ENCODE measurements at places on chromosomes 5 and 9.

DNA sequence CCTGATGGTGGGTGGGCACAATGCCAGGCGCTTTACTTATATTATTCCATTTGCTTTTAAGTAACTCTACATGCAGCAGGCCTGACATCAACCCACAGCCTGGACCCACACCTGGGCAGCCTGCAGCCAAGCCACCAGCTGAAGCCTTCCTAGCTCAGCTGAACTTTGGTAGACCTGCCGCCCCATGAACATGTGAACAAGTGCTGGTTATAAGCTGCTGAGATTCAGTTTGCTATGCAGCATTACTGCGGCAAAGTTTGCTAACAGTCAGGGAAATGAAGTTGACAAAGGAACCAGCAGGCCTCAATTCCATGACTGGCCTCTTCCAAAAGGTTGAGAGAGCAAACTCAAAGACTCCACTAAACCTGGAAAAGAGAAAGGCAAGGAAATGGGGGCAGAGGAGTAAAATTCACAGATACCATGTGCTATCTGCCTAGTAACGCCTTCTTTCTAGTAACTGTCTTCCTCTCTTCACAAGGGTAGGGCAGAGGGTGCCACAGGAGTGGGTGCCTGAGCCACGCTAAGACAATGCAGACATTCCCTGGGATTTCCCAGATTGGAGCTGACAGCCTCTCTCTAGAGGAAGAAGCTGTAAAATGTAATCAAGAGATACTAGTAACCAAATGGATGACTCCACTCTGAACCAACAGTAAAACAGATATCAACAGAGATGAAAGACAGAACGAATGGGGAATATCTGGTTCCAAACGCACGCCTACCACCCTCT lies 2.9 kb downstream of the BOD1 start:
- no peak for DNase-seq

GRCh38 chr9:4117835-4118610 lies 181.8 kb downstream of the GLIS3 start:
- no peak for DNase-seq

GRCh38 chr5:161301586-161301985 lies 244.9 kb downstream of the GABRB2 start:
- DNase-seq, result no peak

DNA sequence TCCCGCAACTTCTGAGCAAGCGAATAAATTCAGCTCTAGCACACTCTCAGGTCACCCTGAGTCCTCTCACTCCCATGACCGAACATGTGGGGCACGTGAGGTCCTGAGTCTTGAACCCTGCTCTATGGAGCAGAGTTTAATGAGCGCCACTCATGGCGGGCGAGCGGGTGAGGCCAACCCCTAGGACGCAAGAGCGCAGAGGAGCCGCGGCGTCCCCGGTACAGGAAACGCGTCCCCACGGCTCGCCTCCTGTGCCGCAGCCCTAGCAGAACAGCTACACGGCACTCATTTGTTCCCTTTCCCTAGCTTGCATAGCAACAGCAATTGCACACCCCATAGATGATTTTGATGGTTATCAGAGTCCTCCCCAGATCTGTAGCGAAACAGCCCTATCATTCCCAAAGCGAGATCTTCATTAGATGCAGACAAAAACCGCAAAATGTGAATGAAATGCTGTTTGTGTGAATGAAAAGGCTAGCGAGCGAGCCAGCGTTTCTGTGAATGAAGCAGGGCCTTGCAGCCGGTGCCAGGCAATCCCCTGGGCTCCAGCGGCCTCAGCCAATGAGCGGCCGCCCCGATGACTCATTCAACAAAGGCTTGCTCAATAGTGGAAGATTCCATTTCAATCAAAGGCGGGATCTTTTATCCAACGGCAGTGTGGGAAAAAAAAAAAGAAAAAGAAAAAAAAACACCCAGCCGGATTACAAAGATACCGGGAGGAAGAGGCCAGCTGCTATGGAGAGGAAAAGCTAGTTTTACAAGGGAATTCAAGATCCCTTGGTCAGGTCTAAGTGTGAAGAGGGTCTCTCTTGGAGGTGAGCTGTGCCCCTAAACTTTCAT lies 1.5 kb upstream of the SHC3 start:
- DNase-seq, result peak; percentile 96

- peak; percentile 89 for DNase-seq
Observed at GRCh38 chr9:35905912-35906679, at the start of gene HRCT1. Gene HRCT1 (plus strand): TSS chr9:35906202. CDS start chr9:35906288, 86 bp downstream.

DNA sequence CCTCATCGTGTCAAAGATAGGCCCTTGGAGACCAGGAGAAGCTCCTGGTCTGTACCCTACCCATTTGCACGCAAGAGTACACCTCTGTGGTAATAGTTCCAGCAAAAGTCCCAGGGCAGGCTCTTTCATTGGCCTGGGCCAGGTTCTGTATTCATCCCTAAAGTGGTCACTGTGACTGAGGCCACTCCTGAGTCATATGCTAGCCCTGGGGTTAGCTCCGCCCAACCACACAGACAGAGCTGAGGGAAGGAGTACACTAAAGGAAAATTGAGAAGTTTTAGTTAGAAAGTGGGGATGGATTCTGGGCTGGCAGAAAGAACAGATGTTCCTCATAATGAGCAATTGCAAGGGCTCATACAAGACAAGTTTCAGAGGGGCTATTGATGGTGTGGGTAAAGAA lies 206.7 kb downstream of the ARHGAP26 start:
- peak; percentile 75 for DNase-seq

- no peak for DNase-seq
Observed at GRCh38 chr9:120668399-120668798, 45.9 kb downstream of the MEGF9 start.

DNA sequence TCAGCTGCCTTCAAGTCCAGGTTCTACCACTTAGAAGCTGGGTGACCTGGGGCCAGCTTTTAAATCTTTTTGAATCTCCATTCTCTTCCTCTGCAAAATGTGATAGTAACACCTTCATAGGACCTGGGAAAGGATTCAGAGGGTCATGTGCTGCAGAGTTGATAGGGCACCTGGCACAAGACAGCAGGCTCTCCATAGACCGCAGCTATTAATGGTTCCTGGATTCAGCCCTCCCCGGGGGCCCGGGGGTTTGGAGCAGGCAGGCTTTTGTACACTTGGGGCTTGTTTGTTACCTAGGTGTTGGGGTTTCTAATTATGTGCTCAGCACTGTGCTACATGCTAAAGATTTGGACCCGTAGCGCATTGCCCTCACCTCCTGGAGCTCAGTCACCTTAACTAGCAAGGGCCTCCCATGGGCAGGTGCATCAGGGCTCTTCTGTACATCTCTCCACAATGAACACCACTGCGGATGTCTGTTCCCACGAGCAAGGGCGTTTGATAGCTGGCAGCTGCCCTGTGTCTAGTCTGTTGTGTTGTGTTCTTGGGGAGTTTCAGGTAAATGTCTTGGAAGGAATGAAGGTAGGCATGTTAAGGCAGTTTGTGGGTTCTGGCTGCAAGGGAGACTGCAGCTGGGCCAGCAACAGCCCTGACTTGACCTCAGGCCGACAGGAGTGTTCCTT lies 12.1 kb downstream of the PRRC2B start:
- DNase-seq, result no peak

DNA sequence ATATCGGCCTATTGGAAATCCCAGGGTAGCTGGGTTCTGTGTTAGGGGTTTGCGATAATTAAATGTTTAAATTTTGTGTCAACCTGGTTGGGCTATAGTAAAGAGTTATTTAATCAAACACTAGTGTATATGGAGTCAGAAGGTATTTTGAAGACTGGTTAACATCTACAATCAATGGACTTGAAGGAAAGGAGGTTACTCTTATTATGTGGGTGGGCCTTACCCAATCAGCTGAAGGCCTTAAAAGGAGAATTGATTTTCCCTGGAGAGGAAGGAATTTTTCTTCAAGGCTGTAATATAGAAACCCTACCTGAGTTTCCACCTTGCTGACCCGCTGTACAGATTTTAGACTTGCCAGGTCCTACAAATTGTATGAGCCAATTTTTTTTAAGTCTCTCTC lies 411.4 kb downstream of the IRX1 start:
- DNase-seq, result no peak

- DNase-seq, result peak; percentile 21
Observed at GRCh38 chr5:94613583-94613982, 4.8 kb downstream of the KIAA0825 start.

- peak; percentile 80 for DNase-seq
Observed at GRCh38 chr9:6014670-6015270, 654 bp downstream of the RANBP6 start.

DNA sequence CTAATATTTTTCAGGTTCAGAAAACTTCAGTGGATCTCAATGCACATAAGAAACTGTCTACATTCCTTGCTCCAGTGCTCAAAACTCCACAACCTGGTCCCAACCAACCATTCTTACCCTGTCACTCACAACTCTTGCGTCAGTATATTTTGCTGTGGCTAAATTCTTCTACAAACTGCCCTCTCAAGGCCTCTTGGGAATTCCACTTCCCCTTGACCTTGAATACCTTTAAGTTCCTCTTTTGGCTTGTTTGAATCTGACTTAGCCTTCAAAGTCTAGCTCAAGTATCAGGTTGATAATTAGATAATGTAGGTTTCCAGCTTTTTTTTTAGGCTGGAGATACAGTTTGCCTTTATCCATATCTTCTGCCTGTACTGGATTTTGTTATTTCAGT lies 128.3 kb downstream of the SLF1 start:
- DNase-seq, result no peak

DNA sequence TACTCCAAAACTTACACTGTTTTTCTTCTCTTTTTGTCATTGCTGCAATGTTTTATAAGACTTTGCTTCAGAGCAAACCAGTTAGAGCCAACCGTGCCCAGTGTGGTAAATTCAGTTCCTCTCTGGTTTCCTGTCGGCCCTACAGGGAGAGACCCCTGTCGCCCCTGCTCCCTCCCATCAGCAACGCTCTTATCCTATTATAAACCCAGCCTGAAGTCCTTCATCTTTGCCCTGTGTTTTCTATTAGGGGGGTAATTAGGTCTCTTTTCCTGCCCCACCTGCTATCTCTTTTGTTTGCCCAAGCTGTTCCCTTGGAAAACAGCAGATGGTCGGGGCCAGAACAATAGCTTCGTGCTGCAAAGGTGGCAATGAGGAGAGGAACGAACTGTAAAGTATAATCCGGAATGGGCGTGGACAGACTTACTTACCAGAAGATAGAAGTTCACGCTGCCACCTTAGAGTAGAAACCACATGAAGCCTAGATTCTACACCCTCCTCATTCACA lies 21.4 kb upstream of the OTULINL start:
- no peak for DNase-seq

DNA sequence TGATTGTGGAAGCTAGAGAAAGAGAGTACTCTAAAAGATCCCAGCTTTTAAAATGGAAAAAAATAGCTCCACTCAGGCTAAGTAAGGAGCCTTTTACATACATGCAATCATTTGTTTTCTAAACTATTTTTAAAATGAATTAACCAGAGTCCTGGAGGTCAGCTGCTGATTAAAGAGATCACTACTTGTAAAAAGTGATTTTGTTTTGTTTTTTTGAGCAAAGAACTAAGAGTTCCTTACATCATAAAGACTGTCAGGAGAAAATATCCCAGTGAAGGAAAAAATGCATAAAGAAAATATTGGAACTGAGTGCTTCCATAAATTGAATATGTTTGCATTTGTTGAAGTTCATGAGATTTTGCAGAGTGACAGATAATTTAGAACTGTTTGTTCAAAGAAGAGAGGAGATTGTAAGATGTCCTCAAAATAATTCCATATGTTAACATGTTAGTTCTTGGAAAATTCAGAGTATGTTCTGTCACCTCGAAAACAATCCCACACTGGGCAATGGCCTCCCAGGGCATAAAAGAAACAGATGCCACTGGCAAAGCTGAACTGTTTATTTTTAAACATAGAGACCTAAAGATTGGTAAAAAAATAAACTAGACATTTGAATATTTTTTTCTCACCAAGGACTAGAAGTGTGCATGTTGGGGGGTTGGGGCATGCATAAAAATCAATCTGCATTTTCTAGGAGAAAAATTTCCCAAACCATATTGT lies 264.7 kb downstream of the NPR3 start:
- no peak for DNase-seq

- DNase-seq, result peak; percentile 82
Observed at GRCh38 chr9:99491408-99492158, 269.5 kb downstream of the SEC61B start.

DNA sequence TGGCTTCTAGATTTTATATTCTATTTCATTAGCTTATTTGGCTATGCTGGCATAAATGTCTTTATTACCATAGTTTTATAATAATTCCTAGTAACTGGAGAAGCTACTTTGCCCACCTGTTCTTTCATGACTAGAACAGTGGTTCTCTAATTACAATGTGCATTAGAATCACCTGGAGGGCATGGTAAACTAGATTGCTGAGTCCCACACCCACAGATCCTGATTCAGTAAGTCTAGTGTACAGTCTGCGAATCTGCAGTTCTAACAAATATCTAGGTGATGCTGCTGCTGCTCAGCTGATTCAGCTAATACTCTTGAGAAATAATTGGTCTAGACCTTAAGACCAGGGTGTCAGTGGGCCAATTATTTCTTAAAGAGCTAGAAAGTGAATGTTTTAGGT lies 35.5 kb downstream of the RNF38 start:
- DNase-seq, result no peak

GRCh38 chr5:37112383-37112991 lies 136.7 kb downstream of the CPLANE1 start:
- DNase-seq, result no peak

DNA sequence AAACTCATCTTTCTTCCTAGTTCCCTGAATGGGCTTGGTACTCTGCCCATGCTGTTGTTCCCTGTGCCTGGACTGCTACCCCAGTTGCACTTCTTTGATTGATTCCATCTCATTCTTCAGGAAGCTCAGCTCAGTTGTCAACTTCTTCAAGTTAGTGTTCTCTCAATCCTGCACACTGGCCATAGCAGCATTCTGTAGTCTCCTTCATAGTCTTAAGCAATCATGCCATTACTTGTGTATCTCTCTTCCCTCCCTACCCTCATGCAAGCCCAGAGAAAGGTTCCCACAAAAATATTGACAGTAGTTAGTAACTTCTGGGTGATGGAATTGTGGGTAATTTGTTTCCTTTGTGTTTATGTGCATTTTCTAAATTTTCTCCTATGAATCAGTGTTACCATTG lies 5.5 kb downstream of the KDM4C start:
- DNase-seq, result no peak

DNA sequence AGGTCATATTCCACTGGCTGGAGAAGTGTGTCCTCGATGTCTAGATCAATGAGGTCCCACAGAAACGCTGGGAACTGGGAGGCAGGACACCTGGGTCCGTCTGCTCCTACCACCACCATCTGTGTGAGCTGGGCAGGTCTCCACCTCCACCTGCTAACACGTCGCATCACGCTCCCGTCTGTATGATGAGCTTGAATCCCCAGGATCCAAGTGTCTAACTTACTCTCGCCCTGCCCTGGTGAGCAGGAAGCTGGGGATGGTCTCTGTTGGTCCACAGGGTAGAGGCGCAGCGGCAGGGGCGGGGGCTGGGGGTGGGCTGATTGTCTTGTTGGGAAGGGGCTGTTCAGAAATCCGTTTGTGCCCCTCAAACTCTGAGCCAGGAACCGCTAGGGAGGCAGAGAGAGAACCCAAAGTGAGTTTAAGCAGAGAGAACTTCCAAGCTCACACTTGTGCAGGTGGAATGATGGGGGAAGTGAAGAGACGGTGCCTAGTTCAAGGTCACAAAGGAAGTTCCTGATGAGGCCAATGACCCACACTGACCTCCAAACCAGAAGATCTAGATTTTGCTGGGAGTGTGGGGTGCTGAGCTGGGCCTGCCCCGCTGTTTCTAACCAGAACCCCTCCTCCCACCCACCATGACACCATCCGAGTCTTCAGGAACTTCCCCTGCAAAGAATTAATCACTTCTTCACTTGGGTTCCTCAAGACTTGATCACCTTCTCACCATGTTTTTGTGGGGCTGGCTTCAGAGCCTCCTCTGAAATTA lies 21.1 kb downstream of the ORM2 start:
- DNase-seq, result no peak

GRCh38 chr9:130235558-130236435 lies 29.8 kb upstream of the HMCN2 start:
- DNase-seq, result peak; percentile 46

- DNase-seq, result no peak
Observed at GRCh38 chr9:121353241-121354061, 16.6 kb downstream of the STOM start.

Measured in RPMI7951 (cell line).